ENCODE measurements at places on chromosomes 11 and 22.

DNA sequence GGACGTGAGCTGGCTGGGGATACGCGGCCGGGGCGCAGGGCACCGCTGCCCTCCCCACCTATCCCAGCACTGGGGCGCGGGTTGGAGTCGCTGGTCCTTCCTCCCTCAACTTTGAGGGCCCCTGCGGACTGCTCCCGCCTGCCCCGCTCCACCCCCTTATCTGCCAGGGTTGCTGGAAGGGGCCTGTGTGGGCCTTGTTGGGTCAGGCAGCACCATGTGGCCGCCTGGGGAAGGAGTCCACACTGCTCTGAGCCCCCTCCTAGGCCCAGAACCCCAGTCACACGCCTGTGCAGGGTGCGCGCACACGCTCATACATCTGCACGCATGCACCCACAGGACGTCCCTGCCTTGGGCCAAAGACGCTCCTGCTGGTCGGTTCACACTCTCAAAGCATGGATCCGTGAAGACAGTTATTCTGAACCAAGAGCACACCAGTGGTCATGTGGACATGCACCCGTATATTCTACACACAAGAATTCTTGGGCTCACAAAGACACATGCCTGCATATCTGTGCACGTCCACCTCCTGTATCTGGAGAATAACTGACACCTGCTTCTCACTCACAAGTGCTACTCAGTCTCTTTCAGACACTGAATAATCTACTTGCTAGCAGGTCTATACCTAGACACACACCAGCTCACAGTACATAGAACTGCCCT is 710 bp downstream of the TUB start:
- no peak for DNase-seq

- DNase-seq = peak; percentile 80
Observed at GRCh38 chr11:134024420-134025081, 44.3 kb upstream of the JAM3 start.

- DNase-seq = no peak
Observed at GRCh38 chr11:48900131-48900800, 83.4 kb downstream of the TRIM51G start.

DNA sequence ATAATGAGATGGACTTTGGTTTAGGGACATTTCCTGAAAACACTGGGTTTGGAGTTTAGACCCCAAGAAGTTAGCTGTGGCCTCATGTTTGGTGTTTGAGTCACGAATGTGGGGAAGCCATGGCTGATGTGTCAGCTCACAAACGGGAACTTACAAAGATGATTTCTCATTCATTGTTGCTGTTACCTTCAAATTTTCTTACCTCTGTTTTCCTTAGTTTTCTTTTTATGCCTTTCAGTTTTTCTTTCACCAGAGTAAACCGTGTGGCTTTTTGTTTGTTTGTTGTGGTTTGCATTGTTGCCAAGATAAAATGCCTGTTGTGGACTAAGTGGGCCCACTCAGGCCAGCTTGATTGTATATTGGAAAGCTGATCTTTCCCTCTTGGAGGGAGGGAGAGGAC is 89.1 kb downstream of the SWAP70 start:
- DNase-seq = peak; percentile 36

DNA sequence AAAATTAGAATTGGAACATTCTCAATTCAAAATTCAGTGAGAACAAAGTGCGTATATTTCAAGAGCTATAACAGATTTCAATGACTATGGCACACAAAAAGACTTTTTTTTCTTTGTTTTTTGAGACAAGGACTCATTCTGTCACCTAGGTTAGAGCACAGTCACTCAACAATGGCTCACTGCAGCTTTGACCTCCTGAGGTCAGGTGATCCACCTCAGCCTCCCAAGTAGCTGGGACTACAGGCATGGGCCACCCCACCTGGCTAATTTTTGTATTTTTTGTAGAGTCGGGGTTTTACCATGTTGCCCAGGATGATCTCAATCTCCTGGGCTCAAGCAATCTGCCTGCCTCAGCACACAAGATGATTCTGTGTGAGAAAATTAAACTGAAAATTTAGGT is 51.5 kb downstream of the PIK3C2A start:
- no peak for DNase-seq

DNA sequence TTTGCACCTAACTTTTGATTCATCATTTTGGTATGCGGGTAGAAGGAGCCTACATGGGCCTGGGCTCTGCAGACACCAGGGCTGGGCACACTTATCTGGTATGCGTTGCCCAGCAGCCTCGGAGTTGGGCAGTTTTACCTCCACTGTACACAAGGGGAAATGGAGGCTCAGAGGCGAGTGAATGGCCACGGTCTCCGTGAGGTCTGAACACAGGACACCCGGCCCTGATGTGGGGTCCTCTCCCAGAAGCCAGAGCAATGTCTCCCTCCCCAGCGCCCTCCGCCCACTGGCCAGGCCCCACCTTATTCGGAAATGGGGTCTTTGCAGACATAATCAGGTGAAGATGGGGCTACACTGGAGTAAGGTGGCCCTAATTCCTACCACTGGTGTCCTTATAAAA is 43.7 kb downstream of the OSBPL5 start:
- no peak for DNase-seq

DNA sequence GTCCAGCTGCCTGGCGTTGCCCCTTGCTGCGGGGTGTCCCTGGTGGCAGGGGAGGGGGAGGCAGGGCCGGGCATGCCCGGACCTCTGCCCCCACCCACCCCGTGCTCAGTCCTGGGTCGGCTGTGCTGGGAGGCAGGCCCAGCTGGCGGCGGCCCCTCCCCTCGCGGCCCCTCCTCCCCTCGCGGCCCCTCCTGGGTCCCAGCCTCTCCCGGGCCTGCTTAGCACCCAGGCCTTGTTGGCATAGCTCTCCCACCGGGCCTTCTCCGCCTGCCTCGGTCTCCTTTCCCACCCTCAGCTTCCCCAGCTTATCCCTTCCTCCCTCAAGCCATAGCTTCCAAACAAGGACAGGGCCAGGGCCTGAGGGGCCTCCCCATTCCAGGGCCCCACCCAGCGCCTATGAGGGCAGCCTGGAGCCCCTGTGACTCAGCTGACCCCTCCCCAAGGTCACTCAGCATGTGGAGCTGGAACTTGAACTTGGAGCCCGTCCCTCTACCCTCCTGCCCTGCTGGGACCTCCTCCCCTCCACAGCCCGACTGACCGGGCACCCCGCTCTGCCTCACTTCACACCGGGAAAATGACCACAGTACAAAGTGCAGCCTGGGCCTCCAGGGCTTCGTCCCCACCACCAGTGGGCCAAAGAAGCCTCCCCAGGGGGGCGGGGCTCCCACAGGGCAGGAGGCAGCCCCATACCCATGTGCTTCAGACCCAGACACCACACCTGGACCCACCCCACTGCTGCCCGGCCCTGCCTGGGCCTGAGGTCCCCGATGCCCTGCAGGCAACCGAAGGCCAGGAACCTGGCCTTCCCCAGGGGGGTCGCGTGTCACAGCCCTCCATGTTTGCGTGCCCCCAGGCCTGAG is 1.2 kb downstream of the EPS8L2 start:
- DNase-seq = no peak

GRCh38 chr11:82034527-82034926 is 699.1 kb downstream of the FAM181B start:
- DNase-seq = no peak

GRCh38 chr11:72683782-72684200 is 9.6 kb upstream of the PDE2A start:
- DNase-seq = peak; percentile 88

GRCh38 chr11:3894128-3894731 is 38.8 kb downstream of the STIM1 start:
- DNase-seq = no peak

DNA sequence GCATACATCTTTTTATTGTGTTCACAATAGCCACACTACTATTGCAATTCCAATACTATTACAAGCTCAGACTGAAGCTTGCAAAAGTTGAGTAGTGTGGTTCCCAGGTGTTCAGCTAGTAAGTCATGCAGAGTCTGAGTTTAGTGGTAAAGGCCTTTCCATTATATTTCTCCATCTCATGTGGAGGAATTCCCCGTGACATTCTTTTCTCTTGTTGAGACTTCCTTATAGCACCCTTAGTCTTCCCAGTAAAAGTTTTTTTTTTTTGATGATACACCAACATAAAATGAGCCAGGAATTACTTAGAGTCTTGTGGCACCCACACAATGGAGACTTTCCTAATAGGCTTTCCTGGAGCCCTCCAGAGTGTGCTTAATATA is 110.8 kb downstream of the UVRAG start:
- no peak for DNase-seq

DNA sequence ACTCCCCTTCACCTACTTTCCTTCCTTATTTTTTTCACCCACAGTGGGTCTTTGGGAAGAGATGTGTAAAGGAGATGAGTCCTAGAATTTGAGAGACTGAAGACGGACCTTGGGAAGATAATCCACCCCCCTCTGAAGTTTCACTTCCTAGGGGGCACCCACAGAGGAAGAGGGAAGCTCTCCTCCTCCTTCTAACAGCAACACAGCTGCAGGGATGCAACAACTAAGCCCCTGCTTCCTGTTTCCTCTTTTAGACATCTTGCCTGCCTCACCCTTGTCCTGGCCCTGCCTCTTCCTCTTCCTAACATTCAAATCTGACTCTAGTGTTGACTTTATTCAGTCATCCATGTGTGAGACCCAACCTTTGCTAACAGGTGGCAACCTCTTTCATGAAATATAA is 424.6 kb downstream of the BUD13 start:
- DNase-seq = no peak

DNA sequence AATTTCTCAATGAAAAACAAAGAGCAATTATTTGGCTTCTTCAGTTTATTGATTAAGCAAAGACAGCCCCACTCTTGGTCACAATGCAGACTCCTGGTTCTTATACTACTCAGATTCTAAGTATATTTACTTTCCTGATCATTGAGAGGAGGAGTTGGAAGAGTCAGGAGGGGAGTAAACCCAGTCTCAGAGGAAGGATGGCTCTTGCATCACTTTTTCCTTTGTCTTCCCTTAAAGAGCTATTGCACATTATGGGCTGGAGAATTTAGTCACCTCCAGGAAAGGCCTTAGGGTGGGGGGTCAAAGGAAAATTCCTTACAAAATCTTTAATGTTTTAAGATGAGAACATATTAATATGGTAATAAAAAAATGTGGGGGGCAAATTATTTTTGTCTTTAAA is 8.1 kb downstream of the SLC17A6 start:
- DNase-seq = no peak

DNA sequence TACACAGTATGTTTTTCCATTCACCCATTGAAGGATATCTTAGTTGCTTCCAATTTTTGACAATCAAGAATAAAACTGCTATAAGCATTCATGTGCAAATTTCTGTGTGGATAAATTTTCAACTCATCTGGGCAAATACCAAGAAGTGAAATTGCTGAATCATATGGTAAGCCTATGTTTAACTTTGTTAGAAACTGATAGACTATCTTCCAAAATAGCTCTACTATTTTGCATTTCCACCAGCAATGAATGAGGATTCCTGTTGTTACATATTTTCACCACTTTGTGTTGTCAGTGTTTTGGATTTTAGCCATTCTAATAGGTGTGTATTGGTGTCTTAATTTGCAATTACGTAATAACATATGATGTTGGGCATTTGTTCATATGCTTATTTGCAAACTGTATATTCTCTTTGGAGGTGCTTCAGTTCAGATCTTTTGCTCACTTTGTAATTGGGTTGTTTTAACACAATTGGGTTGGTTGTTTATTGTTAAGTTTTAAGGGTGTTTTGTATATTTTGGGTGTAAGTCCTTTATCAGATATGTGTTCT is 49.2 kb upstream of the FAM181B start:
- no peak for DNase-seq
